ENCODE measurements at places on chromosomes 11 and 22.

DNA sequence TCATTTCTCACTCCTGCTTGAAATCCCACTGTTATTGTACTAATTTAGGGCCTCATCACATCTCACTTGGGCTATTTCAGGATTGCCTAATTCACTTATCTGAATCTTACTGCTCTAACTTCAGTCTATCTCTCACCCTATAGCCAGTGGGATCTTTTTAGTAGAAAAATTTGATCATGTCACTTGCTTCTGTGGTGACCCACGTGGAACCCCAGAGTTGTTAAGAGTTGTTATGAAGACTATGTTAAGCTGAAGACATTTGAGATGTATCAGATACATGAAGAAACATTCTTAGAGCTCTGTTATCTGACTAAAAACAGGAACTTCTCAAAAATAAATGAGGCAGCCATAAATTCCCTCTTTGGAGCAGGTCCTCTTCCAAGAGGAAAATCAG is 1375.6 kb upstream of the TENM4 start:
- DNase-seq = no peak

GRCh38 chr22:44596396-44597125 is 98.5 kb upstream of the RTL6 start:
- DNase-seq = no peak

DNA sequence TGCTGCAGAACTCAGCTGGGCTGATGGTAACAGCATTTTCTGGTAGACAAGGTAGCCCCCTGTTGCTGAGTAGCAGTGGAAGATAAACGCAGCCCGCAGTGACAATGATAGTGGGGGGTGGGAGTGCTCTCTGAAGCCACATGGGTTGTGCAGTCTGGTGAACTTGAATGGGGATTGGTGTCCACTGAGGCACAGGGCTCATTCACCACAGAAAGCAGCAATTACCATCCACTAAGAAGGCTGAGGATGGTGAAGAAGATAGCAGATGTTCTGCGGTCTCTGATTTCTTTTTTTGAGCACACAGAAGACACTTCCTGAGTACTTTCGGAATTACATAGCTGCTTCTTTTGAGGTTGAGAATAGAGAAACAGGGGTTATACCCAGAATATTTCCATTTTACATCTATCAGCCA is 150.3 kb downstream of the LRRC4C start:
- no peak for DNase-seq

- DNase-seq = peak; percentile 32
Observed at GRCh38 chr22:23088199-23088604, 17.9 kb downstream of the GNAZ start.

DNA sequence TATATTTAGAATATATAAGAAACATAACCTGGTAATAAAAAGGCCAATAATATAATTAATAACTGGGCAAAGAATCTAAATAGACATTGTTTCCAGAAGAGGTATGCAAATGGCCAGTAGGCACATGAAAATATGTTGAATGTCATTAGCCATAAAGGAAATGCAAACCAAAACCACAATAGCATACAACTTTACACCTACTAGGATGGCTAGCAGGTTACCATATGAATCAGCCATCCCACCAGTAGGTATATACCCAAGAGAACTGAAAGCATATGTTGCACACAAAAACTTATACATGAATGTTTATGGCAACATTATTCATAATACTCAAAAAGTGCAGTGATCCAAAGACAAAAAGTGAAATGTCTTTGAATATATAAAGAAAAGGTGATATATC is 2.7 kb upstream of the OR2D2 start:
- DNase-seq = peak; percentile 47

- DNase-seq = peak; percentile 37
Observed at GRCh38 chr11:88886796-88887195, 179.0 kb downstream of the GRM5 start.

DNA sequence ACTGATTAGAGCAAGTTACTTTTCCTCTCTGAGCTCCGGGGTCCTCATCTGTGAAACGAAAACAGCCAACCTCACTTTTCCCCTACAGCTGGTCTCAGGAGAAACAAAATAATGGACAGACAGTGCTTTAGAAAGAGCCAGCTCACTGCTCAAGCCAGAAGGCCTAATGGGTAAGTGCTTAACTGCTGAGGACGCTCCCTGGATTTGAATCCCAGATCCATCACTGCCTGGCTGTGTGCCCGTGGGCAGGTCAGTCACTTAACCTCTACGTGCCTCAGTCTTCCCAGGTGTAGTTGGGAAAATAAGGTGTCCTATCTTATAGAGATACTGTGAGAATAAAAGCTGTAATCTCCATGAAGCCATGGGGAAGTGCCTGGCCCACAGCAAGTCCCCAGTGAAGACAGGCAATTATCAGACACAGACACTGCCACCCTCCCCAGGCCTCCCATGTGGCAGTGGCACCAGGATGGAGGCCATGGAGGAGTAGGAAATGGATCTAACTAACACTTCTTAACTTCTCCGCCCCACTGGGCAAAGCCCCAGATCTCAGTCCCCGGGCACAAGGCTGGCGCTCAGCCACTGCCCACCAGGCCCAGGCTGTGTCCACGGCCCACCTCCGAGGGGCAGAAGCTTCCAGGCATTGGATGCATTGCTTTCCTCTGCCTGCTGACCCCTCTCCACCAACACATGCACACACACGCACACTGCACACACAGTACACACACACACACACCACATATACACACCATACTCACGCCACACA is 9.2 kb downstream of the TP53I11 start:
- no peak for DNase-seq

GRCh38 chr11:74770456-74770855 is 21.8 kb downstream of the RNF169 start:
- no peak for DNase-seq

- DNase-seq = no peak
Observed at GRCh38 chr11:3204141-3205015, 14.2 kb downstream of the MRGPRG start.

DNA sequence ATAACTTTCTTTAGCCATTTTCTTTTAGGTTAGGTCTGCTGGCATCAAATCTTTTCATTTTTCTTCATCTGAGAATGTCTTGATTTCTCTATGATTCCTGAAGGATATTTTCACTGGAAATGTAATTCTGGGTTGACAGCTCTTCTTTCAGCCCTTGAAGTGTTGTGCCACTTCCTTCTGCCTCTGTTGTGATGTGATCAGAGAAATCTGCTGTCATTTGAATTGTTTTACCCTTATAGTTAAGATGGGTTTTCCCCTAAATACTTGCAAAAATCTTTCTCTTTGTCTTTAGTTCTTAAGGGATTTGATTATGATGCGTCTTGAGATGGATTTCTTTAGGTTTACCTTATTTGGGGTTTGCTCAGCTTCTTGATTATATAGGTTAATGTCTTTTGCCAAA is 23.0 kb downstream of the USP47 start:
- DNase-seq = no peak

DNA sequence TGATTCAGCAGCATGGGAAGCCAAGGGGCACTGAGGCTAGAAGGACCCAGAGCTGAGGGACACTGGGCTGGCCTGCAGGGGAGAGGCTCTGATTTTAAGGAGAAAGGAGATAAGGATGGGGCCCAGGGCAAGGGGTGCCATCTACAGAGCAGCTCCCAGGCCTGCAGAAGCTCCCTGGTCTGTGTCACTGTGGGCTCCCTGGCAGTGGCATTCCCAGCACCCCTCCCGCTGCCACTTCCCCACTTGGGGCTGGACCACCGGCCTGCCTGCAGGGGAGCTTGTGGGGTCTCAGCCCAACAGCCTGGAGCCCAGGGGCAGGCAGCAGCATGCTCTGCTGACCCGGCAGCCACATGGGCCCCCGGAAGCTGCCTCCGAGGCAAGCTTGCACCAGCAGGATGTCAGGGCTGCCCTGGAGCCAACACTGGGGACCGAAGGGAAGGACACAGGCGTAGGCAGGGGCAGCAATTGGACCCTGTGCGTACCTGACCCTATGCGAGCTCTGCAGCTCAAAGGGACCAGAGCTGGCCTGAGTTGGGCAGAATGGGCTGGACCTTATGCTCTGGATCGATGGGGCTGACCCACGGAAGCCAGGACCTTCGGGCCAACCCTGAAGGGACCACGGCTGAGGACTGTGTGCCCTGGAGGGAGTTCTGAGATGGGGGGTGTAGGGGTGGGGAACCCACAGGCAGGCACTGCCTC is 35.4 kb upstream of the WNT7B start:
- no peak for DNase-seq
